ENCODE measurements at places on chromosomes 2 and 18. TPM values are rescaled to one million over a fixed set of nuclear protein-coding genes. Genes with fewer than 3 reads are reported as not detected.

CAD gene
- total RNA-seq = 46.7 TPM

TRIM54 gene
- total RNA-seq = not detected

CNTNAP5 gene
- not detected for total RNA-seq

STPG4 gene
- total RNA-seq = 0.13 TPM

ALPP gene
- total RNA-seq = not detected

AKAIN1 gene
- total RNA-seq = not detected

CAPN13 gene
- total RNA-seq = not detected

DSC1 gene
- total RNA-seq = not detected

SERPINB4 gene
- total RNA-seq = not detected

UGT1A1 gene
- not detected for total RNA-seq

Data from thoracic aorta endothelial cell (primary cell).